ENCODE measurements at places on chromosomes 16 and 17.

GRCh38 chr16:370979-371514 lies 709 bp upstream of the MRPL28 start:
- no peak for DNase-seq

DNA sequence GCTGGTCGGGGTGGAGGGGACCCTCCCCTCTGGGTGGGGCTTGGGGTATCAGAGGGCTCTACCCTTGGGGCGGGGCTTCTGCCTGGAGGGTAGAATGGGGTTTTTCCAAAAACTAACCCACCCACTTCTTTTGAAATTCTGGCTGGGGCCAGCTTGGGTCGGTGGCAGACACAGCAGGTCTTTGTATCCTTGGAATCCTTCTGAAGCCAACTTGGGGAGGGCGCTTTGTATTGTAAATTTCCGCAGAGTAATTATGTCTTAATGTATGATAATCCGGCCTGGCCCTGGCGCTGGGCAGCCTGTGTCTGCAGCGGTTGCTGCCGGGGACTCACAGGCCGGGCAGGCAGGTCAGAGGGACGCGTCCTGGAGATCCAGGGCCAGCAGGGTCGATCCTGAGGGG lies 33.9 kb upstream of the GSE1 start:
- DNase-seq: no peak

DNA sequence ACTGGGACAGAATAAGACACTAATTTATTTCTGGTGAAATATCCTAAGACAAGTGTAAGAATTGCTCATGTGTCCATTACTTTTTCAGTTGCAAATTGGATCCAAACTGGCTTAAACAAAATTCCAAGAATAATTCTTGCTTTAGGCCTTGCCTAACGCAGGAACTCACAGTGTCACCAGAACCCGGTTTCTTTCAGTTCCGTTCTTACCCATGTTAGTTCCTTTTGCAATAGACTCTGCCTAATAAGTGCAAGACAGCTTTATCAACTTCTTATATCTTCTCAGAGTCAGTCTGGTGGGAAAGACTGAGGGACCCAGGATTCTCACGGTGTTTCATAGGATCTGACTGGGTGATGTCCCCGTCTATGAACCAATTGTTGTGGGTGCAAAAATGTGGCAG lies 24.7 kb downstream of the GDE1 start:
- DNase-seq: no peak

DNA sequence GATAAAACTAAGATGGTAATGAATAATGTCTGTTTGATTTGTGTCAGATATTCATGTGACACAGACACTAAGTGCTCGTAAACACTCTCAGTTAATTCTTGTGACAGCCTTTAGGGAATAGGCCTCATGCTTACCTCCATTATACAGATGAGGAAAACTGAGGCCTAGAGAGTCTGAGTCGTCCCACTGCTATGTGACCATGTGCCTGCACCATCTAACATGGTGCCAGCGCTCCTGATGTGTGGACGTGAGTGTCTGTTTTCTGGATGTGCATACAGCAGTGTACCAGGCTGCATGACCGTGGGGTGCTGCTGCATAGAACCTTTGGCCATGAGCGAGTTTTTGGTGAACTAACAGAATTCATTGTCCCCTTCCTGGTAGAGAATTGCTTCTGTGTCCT lies 61.8 kb downstream of the MPRIP start:
- no peak for DNase-seq

DNA sequence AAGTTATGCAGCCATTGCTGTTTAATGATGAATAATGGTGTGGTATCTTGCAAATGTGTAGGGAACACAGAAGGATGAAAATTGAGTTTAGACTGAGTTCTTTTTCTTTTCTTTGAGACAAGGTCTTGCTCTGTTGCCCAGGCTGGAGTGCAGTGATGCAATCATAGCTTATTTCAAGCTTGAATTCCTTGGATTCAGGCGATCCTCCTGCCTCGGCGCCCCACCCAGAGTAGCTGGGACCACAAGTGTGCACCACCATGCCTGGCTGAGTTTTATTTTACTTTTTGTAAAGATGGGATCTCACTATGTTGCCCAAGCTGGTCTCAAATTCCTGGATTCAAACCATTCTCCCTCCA lies 74.6 kb upstream of the TBC1D3K start:
- no peak for DNase-seq

- DNase-seq: no peak
These were observed 5.6 kb downstream of the ZNF598 start for GRCh38 chr16:2003827-2004641.

DNA sequence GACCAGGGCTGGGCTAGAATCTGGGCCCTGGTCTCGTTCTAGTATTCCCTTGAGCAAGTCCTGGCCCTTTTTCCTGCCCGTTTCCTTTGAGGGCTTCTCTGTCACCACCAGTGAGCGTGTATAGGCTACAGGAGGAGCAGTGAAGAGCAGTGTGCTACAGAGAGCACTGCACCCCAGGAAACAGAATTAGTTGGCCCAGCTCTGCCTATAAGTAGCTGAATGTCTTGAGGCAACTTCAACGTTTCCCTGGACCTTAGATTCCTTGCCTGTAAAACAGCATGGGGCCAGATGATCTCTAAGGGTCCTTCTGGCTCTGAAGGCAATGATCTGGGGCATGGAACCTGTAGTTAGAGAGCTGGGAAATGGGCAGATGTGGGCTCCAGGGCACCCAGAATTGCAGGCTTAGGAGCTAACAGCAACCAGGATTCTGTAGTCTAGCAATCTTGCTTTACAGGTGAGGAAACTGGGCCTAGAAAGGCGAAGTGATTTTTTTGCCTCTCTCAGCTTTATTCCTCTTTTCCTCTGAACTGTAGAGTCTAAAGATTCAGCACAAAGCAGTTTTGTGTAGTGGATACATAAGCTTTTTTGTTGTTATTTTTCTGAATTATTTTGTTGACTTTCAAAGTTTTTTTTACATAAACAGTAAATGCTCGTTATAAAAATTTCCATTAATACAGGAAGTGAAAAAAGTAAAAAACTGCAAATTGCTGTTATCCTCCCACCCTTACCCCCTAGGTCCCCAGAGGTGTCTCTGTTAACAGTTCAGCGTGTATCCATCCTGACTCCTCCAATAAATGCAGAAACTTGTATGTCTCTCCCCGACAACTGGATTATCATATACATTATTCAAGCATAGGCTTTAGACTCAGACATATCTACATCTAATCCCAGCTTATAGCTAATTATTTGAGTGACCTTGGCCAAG lies 1.7 kb upstream of the MYL4 start:
- no peak for DNase-seq

GRCh38 chr17:62650587-62650986 lies 23.1 kb downstream of the MRC2 start:
- DNase-seq: no peak

DNA sequence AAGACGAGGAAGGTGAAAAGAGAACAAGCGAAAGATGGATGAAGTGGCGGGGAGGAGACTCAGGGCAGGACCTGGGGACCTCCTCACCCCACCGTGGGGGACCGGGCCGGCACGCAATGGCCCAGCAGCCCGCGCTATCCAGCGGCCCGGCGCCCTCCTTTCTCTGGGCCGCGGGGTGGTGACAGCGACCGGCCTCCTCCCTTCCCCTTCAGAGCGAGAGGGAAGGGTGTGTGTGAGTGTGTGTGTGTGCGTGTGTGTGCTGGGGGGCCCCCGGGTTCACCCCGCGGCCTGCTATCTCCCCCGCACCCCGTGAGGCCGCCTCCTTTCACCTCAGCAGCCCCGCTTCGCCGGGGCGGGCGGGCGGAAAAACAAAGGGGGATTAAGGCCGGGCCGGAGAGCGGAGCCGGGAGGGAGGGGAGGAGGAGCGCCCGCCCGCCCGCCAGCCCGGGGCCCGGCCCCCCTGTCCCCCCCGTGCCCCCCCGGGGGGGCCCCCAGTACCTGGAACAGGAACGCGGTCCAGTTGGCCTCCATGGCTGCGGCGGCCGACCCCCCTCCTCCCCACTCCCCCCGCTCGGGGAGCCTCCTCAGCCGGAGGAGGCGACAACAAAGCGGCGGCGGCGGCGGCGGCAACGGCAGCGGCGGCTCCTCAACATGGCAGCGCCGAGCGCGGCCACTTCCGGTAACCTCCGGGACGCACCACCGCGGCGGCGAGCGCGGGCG lies at the start of gene VEZF1:
Gene VEZF1, minus strand, starts transcription at position 674 of the 720 bp plus-strand sequence. Its CDS starts 143 bp downstream, at position 531.
- no peak for DNase-seq

DNA sequence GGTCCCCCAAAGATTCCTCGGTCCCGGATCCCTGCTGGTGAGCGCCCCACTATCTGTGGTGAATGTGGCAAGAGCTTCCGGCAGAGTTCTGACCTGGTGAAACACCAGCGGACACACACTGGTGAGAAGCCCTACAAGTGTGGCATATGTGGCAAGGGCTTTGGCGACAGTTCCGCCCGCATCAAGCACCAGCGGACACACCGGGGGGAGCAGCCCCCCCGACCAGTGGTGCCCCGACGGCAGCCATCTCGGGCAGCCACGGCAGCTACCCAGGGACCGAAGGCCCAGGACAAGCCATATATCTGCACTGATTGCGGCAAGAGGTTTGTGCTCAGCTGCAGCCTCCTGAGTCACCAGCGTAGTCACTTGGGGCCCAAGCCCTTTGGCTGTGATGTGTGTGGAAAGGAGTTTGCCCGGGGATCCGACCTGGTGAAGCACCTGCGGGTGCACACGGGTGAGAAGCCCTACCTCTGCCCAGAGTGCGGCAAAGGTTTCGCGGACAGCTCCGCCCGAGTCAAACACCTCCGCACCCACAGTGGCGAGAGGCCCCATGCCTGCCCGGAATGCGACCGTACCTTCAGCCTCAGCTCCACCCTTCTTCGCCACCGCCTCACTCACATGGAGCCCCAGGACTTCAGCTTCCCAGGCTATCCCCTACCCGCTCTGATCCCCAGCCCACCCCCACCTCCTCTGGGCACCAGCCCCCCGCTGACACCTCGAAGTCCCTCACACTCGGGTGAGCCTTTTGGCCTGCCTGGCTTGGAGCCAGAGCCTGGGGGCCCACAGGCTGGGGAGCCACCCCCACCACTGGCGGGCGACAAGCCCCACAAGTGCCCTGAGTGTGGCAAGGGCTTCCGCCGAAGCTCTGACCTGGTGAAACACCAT lies 2.8 kb downstream of the ZNF48 start:
- DNase-seq: no peak

DNA sequence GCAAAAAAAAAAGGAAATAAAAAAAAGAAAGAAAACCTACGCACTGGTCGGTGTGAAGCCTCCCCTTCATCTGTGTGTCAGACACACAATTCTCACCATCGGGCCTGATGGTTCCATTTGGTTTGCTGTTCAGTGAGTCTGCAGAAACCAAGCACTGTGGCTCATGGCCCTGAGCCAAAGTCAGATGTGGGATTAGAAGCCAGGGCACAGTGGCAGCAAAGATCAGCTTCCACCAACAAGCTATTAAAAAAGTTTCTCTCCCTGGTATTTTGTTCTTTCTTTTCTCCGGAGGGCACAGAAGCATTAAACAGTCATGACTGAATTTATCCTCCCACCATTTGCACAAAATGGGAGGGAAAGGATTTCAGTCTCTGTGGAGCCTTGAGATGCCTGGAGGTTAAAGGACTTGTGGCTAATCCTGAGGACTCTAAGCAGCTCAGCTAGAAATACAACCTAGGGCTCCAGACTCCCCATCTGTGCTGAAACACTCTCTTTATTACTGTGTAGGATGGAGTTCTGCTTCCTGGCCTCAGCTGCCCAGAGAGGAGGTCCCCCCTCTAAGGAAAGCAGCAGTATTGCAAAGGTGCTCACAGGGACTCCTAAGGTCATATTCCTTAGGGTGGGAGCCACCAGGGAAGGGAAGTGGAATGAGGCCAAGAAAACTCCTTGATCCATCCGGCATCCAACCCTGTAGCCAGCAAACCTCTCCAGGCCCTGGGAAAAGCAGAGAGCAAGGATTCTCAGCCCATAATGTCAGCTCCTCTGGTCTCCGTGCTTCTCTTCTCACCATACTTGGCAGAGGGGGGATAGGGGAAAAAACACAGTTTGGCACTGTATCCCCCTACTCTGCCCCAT lies 28.2 kb downstream of the SLC39A11 start:
- DNase-seq: no peak

- DNase-seq: no peak
These were observed 54.6 kb downstream of the STX8 start for GRCh38 chr17:9521062-9521461.

GRCh38 chr16:87074641-87075318 lies 242.4 kb downstream of the C16orf95 start:
- DNase-seq: no peak

GRCh38 chr17:48231995-48232959 lies 124.7 kb downstream of the SNX11 start:
- no peak for DNase-seq

GRCh38 chr16:90028985-90029384 lies 9.7 kb upstream of the DBNDD1 start:
- DNase-seq: no peak

GRCh38 chr17:48611681-48612455 lies 1.1 kb upstream of the HOXB7 start:
- DNase-seq: peak; percentile 28

DNA sequence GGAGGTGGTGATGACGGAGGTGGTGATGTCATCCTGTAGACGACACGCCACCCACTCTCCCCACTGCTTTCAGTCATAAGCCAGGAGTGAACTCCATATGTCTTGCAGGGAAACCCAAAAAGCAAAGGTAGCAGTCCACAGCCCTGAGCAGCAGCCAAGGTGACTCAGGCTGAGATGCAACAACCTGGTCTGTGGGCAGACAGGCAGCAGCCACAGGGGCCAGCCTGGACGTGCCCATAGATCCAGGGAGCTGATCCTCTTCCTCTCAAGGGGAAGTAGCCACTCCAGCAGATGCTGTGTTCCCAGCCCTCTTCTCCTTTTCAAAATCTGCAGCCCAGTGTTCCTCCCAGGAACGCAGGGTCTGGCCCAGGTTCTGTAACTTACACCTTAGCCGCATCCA lies 17.3 kb upstream of the CIITA start:
- DNase-seq: no peak

DNA sequence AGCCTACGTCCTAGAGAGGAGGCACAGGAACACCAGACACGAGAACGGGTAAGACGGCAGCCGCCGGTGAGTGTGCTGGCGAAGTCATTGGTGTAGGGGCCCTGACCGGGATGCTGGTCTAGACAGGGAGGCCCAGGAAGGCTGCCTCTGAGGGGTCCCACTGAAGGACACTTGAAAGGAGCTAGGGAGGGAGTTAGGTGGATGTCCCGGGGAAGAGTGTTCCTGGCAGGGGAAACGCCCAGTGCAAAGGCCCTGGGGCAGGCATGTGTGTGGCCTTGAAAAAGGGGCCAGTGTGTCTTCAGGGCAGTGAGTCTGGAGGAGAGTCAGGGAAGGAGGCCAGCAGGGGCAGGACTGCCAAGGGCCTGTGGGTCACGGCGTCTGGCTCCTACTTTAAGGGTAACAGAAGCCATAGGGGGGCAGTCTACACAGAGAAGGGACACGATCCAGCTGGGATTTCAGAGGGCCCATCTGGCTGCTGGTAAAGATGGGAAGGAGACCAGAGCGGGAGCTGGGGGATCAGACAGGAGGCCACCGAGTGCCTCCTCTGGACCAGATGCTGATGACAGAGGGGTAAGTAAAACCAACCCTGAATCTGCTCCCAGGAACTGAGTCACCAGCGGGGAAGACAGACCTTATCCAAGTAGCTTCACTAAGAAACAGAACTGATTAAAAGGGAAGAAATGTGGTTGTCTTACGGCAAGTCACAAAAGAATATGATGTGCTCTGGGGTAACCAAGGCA lies 115.9 kb downstream of the LITAF start:
- DNase-seq: no peak
